ENCODE measurements at places on chromosomes 5 and 9. TPM values are rescaled to one million over a fixed set of nuclear protein-coding genes. Genes with fewer than 3 reads are reported as not detected.

The RANBP3L gene
- total RNA-seq = not detected

The NEUROG1 gene
- total RNA-seq = 222 TPM

The CAMK4 gene
- total RNA-seq = 33.7 TPM

The PHF24 gene
- total RNA-seq = 3.1 TPM

The ARID3C gene
- not detected for total RNA-seq

The IARS1 gene
- 160 TPM for total RNA-seq

The SLC34A1 gene
- not detected for total RNA-seq

The IRGM gene
- not detected for total RNA-seq

The NSUN2 gene
- total RNA-seq = 60.3 TPM

The BHMT gene
- 20.4 TPM for total RNA-seq

The RMRP gene
- total RNA-seq = 35,708 TPM

The CBY3 gene
- not detected for total RNA-seq

The HSPB3 gene
- not detected for total RNA-seq

The IFNA5 gene
- total RNA-seq = not detected

The EIF4E1B gene
- total RNA-seq = not detected

The SLC31A2 gene
- 1.6 TPM for total RNA-seq

The RBM22 gene
- 39.3 TPM for total RNA-seq

The SLC27A6 gene
- total RNA-seq = not detected

The ZNG1E gene
- total RNA-seq = 49.1 TPM

The ADGRD2 gene
- total RNA-seq = not detected

The COL5A1 gene
- 28.9 TPM for total RNA-seq

The COL23A1 gene
- 2.9 TPM for total RNA-seq

The PPIC gene
- 5.7 TPM for total RNA-seq

The IDNK gene
- 2.8 TPM for total RNA-seq

The WWC1 gene
- total RNA-seq = 1.5 TPM

The ACOT12 gene
- total RNA-seq = not detected

The MYOT gene
- not detected for total RNA-seq
